ENCODE measurements at places on chromosomes 13 and 19.

DNA sequence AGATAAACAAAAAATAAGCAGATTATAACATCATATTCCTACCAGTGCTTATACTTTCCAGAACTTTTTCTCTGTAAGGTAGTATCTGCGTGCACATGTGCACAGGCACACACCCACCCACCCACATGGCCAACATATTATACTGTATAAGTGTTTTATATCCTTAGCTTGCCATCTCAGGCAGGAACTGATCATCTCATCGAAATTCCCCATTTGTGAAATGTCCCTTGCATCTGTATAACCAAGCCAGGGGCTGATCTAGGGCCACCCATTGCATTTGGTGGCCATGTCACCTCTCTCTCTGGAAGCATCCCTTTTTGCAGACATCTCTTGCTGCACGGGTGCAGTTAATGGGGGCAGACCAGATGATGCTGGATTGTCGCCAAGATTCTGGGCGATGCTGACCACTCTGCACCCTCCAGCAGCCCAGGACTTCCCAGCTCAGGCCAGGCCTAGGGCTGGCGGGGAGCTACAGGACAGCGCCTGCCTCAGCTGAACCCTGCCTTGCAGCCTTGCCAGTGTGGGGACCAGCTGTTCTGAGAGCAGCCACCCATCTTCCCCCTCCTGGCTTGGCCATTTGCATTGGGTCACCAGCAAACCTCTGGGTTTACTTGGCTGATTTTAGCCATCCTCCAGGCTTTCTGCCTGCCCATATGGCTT is 95.9 kb downstream of the SLC7A1 start:
- DNase-seq: no peak
- no peak overlapping the region for H3K4me3 ChIP-seq
- H3K27ac ChIP-seq: no peak overlapping the region
- no peaks in the 10 kb centered on the region for H3K27me3 ChIP-seq

DNA sequence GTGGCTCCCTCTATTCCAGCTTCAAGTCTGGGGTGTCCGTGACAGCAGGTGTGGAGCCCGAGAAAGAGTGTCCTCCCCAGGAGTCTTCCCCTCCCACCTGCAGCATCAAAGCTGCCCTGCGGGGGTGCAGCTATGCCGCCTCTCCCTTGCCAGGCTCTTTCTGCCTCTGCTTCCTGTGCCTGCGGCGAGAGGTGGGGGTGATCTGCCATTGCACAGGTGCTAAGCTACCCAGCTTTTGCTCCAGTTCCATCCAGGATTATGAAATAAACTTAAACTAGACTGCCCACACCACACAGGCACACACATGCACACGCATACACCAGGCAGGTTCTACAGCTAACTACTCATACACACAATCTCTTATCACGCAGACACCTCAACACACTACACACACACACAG is 104.7 kb upstream of the CLDN10 start:
- H3K4me1 ChIP-seq: peaks cover 2% of the 10 kb centered on the region
- no peak for DNase-seq
- H3K4me3 ChIP-seq: no peak overlapping the region
- no peak overlapping the region for H3K27ac ChIP-seq

GRCh38 chr19:46469541-46470185 is 1.7 kb downstream of the PNMA8A start:
- no peak overlapping the region for H3K27ac ChIP-seq
- DNase-seq: no peak
- no peak overlapping the region for H3K4me3 ChIP-seq
- H3K36me3 ChIP-seq: peaks cover 25% of the 10 kb centered on the region
- H3K27me3 ChIP-seq: no peaks in the 10 kb centered on the region

DNA sequence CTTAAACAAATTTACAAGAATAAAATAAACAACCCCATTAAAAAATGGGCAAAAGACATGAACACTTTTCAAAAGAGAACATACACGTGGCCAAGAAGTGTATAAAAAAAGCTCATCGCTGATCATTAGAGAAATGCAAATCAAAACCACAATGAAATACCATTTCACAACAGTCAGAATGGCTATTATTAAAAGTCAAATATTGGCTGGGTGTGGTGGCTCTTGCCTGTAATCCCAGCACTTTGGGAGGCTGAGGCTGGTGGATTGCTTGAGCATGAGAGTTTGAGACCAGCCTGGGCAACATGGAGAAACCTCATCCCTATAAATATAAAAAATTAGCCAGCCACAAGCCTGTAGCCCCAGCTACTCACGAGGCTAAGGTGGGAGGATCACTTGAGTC is 89.9 kb downstream of the UBL3 start:
- DNase-seq: no peak
- H3K27me3 ChIP-seq: no peaks in the 10 kb centered on the region
- peaks cover 2% of the 10 kb centered on the region for H3K36me3 ChIP-seq
- no peak overlapping the region for H3K27ac ChIP-seq
- no peaks in the 10 kb centered on the region for H3K4me1 ChIP-seq

- H3K36me3 ChIP-seq: peaks cover 15% of the 10 kb centered on the region
- peak overlapping the region; percentile 80 for H3K27ac ChIP-seq
- H3K4me3 ChIP-seq: no peak overlapping the region
- no peaks in the 10 kb centered on the region for H3K4me1 ChIP-seq
- H3K27me3 ChIP-seq: no peaks in the 10 kb centered on the region
Measured at GRCh38 chr19:56838909-56839651, 1.4 kb downstream of the PEG3 start.

GRCh38 chr13:46639033-46639981 is 86.3 kb downstream of the LRCH1 start:
- H3K4me1 ChIP-seq: no peaks in the 10 kb centered on the region
- no peak overlapping the region for H3K4me3 ChIP-seq
- H3K27me3 ChIP-seq: no peaks in the 10 kb centered on the region

DNA sequence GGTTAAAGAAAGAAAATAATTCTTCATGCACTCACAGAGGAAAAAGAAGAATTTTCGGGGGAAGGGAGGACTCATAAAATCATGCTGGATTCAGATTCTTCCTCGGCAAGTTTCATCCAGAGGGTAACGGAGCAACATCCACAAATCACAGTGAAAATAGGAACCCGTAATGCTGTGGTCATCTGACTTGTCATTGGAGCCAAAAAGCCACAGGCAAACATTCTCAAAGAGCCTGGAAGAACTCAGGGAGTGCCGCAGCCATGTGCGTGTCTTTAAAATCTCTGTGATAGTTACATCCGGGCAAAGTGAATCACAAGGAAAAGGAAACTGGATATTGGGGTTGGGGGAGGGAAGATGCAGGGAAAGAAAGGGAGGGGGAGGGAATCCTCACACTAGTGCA is 33.0 kb upstream of the VSTM2B start:
- H3K27ac ChIP-seq: no peak overlapping the region
- H3K4me1 ChIP-seq: no peaks in the 10 kb centered on the region
- no peak for DNase-seq

GRCh38 chr13:45132369-45133064 is 12.2 kb downstream of the GTF2F2 start:
- DNase-seq: no peak
- H3K4me3 ChIP-seq: no peak overlapping the region
- H3K27ac ChIP-seq: no peak overlapping the region
- H3K27me3 ChIP-seq: no peaks in the 10 kb centered on the region

DNA sequence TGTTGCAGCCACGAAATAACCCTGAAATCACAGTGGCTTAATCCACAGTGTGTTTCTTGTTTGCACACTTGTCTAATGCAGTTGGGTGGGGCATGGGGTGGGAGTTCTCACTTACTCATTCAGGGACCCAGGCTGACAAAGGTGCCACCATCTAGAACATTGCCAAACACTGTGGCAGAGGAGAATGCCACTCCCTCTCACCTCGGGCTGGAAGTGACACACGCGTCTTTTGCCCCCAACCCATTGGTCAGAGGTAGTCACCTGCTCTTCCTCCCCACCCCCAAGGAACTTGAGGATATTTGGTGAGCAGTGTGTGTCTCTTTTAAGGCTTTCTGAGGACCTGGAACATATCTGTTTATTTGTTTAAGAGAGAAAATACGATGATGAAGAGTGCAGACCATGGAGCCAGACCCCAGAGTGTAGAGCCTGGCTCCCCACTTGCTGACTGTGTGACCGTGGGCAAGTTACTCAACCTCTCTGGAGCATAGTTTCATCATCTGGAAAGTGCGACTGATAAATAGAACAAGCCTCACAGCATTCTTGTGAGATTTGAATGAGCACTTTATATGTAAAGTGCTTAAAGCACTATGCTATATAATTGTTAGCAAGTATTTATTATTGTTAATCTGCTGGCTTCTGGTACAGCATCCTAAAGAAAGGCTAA is 17.4 kb downstream of the GPR183 start:
- DNase-seq: no peak
- H3K4me1 ChIP-seq: no peaks in the 10 kb centered on the region
- no peak overlapping the region for H3K27ac ChIP-seq

DNA sequence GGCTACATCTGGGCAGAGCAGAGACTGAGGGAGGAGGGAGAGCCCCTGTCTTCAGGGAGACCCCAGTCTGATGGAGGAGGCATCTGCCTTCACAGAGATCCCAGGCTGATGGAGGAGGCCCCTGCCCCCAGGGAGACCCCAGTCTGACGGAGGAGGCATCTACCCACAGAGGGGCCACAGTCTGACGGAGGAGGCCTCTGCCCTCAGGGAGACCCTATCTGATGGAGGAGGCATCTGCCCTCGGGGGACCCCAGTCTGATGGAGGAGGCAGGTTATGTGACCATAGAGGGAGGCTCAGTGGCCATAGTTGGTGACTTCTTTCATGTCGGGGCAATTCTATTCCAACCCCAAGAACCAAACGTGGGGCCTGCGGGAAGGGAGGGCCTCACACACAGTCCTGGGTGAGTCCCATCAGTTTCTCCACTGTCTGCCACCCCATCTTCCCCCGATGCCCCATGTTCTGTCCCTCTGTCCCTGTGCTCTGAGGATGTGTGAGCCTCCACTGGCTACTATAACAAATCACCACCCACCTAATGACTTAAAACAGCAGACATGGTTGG is 14.3 kb downstream of the MISP start:
- H3K27ac ChIP-seq: no peak overlapping the region
- H3K36me3 ChIP-seq: no peaks in the 10 kb centered on the region
- no peaks in the 10 kb centered on the region for H3K4me1 ChIP-seq
- H3K27me3 ChIP-seq: no peaks in the 10 kb centered on the region
- H3K4me3 ChIP-seq: no peak overlapping the region

DNA sequence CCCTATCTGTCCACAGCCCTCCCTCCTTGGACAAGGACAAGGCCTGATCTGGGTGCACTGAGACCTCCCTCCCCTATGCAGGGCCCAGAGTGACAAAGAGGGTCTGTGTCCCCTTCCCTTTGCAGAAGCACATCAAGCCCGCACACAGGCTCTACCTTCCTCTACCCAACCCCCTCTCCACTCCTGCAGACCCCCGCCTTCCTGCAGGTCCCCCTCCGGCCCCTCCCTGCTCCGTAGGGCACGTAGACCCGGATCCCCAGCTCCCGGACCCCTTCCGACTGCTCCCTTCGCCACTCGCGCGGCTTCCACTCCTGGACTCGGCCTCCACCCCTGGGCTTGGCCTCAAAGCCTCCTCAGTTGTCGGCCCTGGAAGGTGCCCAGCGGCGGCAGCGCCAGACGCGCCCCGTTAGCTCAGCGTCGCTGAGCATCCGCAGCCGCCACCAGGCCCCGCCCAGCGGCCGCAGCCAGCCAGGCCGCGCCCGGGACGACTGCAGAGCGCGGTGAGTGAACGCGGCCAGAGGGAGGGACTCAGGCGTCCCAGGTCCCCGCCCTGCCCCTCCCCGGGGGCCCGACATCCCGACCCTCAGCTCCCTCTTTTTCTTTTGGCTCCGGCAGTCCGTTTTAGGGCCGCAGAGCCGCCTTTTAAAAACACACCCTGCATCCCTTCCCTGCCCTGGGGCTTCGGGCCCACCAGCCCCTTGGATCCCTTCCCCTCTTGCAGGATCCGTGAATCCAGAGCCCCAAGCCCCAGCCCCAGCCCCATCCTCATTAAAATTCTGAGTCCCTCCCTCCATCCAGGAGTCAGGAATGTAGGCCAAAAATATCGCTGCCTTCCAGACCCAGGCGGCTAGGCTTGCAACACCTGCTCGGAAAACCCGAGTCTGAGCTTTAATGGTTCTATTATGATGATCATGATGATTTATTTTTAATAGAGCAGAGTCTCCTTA is 1.5 kb upstream of the MYADM start:
- H3K4me3 ChIP-seq: peak overlapping the region; percentile 69
- peak; percentile 79 for DNase-seq
- H3K27ac ChIP-seq: peak overlapping the region; percentile 96
- no peaks in the 10 kb centered on the region for H3K27me3 ChIP-seq
- H3K36me3 ChIP-seq: peaks cover 8% of the 10 kb centered on the region

DNA sequence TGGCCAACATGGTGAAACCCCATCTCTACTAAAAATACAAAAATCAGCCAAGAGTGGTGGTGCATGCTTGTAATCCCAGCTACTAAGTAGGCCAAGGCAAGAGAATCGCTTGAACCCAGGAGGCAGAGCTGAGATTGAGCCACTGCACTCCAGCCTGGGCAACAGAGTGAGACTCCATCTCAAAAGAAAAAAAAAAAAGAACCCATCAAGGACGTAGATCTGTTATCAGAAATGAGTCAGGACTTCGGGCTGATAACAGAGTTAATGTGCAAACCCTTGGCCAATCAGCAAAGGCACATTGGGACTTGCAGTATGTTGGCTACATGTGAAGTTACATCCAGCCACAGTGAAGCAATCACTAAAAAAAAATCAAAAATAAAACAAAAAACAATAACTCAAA is 4.8 kb upstream of the LGALS7B start:
- H3K27ac ChIP-seq: no peak overlapping the region
- no peaks in the 10 kb centered on the region for H3K4me1 ChIP-seq
- no peaks in the 10 kb centered on the region for H3K36me3 ChIP-seq
- H3K4me3 ChIP-seq: no peak overlapping the region
- no peaks in the 10 kb centered on the region for H3K27me3 ChIP-seq

DNA sequence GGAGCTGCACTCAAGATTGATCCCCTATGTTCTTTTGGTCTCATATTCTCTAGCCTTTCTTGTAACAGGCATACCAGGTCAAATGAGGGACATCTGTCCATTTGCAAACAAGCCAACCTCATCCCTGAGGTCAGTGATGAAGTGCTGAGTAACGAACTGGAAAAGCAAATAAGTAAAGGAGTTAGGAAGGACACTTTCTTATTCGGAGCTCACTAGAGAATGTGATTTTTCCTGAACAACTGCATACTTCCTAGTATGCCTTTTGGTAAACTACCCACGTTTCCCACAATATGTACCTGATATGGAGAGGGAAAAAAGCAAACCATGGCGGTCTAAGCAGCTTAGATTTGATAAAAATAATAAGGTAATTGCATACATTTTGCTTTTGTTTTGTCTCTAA is 91.0 kb upstream of the MYCBP2 start:
- DNase-seq: no peak
- peaks cover 2% of the 10 kb centered on the region for H3K4me1 ChIP-seq
- H3K27ac ChIP-seq: no peak overlapping the region
- H3K36me3 ChIP-seq: no peaks in the 10 kb centered on the region

- H3K27me3 ChIP-seq: no peaks in the 10 kb centered on the region
- no peaks in the 10 kb centered on the region for H3K36me3 ChIP-seq
Measured at GRCh38 chr13:109744512-109745051, 41.8 kb downstream of the IRS2 start.

GRCh38 chr13:20721454-20722357 is 18.2 kb downstream of the IL17D start:
- no peaks in the 10 kb centered on the region for H3K4me1 ChIP-seq
- H3K36me3 ChIP-seq: peaks cover 3% of the 10 kb centered on the region
- no peak overlapping the region for H3K27ac ChIP-seq
- DNase-seq: no peak
- H3K27me3 ChIP-seq: no peaks in the 10 kb centered on the region

Measured in neuronal stem cell (in vitro differentiated cells).